Glutamatergic neuron (in vitro differentiated cells): ENCODE measurements at places on chromosomes 13 and 19.

GRCh38 chr13:93226065-93226622 lies 463 bp upstream of the GPC6 start:
- no peak for DNase-seq

GRCh38 chr19:5064896-5065295 lies 96.0 kb downstream of the KDM4B start:
- no peak for DNase-seq

DNA sequence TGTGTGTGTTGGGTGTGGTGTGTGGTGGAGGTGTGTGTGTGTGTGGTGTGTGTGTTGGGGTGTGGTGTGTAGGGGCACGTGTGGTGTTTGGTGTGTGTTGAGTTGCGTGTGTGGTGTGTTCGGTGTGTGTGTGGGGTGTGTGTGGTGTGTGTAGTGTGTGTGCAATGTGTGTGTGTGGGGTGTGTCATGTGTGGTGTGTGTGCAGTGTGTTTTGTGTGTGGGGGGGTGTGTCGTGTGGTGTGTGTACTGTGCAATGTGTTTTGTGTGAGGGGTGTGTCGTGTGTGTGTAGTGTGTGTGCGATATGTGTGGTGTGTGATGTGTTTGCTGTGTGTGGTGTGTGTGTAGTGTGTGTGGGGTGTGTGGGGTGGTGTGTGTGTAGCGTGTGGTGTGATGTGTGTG lies 6.0 kb upstream of the KPTN start:
- no peak for DNase-seq

DNA sequence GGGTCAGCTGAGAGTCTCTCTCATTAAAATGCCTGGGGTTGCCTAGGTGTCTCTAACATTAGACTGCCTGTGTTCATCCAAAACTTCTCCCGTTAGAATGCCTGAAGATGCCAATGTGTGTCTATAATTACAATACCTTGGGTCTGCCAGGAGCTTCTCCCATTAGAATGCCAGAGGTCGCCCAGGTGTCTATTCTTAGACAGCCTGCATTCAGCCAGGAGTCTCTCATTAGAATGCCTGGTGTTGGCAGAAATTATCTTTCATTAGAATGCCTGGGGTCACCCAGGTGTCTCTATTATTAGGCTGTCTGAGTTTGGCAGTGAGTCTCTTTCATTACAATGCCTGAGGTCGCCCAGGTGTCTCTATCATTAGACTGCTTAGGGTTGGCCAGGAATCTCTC lies 1560.2 kb downstream of the UQCRFS1 start:
- no peak for DNase-seq

DNA sequence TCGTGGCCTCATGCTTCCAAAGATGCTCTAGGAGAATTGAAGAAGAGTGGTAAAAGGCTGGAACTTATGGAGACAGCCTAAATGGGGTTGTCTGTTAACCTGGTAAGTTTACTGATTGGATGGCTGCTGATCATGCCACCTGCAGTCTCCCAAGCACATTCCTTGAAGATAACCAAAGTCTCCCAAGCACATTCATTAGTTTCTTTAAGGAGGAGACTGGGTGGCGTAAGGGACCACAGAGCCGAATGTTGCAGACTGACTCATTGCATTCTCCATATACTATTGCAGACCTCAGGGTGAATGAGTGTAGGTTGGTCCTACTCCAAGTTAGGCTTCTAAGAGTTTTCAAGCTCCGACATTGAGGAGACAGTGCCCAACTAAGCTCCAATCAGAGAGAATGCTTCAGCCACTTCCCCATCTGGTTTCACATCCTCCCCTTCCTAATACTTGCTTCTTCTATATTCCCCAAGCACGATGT lies at the start of gene IGFL3:
TSS of gene IGFL3 (minus strand) at position 51 of the 478 bp plus-strand sequence. CDS start at position 12, 39 bp downstream.
- DNase-seq, result no peak
